Osteoblast (primary cell): ENCODE measurements at places on chromosomes 12 and 14. TPM values are rescaled to one million over a fixed set of nuclear protein-coding genes. Genes with fewer than 3 reads are reported as not detected.

The NUBPL gene
- 11.6 and 14.1 TPM in 2 replicates for total RNA-seq

The C14orf39 gene
- 0.29 and 0.72 TPM in 2 replicates for total RNA-seq

DNA sequence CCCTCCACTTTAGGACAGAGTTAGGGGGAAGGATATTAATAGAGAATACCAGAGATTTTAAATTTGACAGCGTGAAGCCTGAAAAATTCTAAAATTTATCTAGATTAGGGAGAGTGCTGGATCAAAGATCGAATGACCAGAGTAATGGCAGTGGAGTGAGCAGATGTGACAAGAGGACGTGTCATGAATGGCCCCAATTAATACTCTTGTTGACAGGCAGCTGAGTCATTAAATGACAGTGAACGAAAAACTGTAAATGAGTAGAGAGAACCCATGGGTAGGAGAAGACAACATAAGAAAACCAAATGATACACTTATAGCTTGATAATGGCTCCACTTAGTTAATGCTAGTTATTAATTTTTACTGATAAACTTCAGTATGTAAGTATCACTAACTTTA is 73.9 kb upstream of the PLEKHA5 start:
- no peak for DNase-seq

GRCh38 chr12:100138048-100138802 is 4.4 kb downstream of the BLTP3B start:
- no peak for DNase-seq
